Neural crest cell (in vitro differentiated cells): ENCODE measurements at places on chromosomes 5 and 9.

DNA sequence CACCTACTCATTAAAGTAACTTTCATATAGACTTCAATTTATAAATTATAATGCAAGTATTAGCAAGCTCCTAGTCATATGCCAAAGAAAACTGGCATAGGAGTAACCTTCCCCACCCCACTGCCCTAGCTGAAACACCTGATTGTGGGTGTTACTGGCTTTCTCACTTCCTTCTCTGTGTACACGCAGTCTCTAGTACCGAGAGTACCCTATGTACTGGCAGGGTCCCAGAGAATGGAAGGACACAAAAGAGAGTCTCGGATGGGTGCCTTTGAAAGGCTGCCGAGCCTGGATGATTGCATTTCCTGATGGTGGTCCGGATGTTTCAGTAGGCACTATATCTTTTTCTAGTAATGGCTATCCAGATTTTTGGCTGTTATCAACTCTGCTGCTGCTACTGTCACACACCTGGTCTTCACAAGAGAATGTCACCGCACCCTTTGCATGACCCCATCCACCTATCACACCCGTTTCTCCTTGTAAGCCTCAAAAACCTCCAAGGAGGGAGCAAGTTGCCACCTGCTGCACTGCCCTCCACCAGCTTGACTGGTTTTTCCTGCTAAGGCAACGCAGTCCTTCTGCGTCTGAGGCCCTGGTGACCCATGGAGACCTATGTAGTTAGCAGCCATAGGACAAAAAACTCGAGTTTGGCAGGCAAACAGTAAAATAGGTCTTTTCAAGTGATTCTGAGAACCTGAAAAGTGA, 53.8 kb upstream of the CLINT1 start:
- DNase-seq, result no peak

- DNase-seq, result no peak
These were observed 110.8 kb downstream of the PSAT1 start for GRCh38 chr9:78407636-78408312.

DNA sequence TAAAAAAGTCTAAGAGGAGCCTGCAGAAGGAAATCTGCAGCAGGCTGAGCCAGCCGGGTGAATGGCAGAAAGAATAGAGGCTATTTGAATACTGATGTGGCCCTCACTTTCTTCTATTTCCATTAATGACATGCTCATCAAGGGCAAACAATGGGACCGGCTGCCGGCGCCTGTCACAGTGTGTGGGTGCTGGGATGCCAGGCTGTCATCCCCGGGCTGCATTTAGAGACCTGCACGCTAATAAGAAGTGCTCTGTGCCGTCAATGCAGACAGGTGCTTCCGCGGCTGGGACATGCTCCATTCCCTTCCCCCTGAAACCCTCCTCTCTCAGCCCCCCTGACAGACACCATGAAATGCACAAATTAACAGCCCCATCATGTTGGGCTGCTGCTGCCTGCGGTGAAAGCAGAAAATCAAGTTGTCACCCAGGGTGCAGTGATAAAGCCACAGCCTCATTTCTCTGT, 217.7 kb upstream of the TBCA start:
- DNase-seq, result no peak

DNA sequence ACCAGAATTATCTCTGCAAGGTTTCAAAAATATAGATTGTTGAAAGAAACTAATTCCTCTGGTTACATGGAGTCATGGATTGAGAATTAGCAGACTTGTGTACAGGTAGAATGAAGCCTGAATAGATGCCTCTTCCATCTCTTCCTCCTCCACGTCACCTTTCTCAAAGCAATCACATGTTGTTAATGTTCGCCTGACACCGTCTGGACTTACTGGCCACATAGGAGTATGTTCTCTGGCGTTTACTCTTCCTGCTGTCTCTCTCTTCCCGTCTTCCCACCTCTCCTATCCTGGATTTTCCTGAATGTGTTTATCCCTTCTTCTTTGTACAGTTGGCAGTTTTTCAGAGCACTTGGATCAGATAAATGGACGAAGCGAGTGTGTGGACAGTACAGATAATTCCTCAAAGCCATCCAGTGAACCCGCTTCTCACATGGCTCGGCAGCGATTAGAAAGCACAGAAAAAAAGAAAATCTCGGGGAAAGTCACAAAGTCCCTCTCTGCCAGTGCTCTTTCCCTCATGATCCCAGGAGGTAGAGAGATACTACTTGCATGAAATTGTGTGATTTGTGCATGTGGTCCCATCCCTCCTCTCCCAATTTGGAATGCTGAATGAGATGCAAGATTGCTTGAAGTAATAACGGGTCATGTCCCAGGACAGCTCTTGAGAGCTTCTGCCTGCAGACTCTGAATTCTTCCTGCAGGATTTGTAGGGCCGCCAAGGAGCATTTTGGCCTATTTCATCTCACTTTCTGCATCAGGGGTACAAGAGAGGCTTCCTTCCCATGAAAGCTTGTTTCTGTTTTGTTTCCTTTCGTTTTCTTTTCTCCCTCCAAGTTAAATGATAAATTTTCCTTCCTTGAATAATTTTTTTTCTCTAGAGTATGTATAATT, 47.3 kb downstream of the CD180 start:
- no peak for DNase-seq

DNA sequence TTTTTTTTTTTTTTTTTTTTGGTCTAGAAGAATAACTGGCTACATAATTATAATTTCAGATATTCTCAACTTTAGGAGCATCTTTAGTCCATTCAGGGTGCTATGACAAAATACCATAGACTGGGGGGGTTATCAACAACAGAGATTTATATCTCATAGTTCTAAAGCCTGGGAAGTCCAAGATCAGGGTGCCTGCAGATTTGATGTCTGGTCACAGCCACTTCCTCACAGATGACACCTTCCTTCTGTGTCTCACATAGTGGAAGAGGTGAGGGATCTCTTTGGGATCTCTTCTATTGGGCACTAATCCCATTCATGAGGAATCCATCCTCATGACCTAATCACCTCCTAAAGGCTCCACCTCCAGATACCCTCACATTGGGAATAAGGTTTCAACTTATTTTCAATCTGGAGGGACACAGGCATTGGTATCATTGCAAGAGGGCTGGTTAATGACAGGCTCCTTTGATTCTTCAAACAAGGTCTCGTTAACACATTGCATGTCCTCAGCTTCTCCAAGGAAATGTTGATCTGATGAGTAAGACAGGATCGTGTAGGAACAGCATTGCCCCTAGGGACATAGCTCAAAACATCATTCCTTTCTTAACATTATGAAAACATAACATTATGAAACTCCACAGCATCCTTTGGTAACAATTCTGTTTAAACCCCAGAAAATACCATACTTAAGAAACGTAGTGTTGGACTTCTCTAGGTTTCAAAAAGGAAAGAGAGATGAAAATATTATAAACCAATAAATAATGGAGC, 372.4 kb downstream of the SEMA5A start:
- no peak for DNase-seq

- DNase-seq, result no peak
These were observed 36.4 kb upstream of the DAPK1 start for GRCh38 chr9:87461256-87461655.

DNA sequence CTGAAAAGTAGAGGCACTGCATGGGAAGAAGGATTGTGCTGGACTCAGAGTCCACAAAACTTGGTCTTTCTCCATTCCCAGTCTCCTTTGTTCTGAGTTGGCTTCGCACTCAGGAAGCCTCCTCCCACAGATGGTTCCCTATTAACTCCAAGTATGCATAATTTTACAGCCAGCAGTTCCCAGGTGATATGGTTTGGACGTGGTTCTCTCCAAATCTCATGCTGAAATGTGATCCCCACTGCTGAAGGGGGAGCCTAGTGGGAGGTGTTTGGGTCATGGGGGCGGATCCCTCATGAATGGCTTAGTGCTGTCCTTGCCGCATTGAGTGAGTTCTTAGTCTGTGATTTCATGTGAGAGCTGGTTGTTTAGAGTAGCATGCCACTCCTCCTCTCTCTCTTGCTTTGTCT, 86.6 kb downstream of the FEM1C start:
- DNase-seq, result no peak

GRCh38 chr5:135964670-135965320, 10.0 kb upstream of the LECT2 start:
- DNase-seq, result no peak

GRCh38 chr9:135039266-135039870, 48.1 kb upstream of the OLFM1 start:
- no peak for DNase-seq

DNA sequence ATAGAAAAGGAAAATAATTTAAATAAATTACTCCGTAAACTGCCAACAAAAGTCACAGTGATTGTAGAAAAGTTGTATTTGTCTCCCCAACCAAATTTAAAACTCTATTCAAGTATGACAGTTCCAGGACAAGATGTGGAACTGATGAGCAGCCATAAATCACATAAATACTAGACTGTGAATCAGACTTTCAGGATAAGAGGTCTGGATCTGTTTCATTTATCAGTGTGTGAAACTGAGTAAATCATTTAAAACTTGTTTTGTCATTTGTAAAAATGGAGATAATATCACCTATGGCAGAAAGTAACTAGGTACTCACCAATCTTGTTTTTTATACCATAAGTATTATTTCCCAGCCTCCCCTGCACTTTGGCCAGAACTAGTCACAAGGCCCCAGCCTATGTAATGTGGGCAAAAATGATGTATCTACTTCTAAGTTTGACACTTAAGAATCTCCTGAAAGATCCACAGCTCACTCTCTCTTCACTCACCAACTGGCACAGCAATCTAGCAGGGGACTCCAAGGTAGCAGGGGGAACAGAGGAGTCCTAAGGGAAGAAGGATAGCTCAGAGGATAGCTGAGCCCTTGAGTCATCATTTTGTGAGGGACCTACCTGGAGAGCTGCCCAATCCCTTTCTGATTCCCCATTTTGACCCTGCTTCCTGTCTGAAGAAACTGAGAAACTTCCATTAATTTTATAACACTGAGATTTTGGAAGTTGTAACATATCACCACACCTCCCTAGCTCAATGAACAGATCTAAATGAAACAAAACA, 31.6 kb downstream of the TMEM161B start:
- no peak for DNase-seq

GRCh38 chr5:52794519-52794918, 6.8 kb downstream of the ITGA1 start:
- DNase-seq, result no peak

- no peak for DNase-seq
These were observed 376.4 kb downstream of the KCTD16 start for GRCh38 chr5:144547098-144547499.

GRCh38 chr9:24439456-24439855, 106.2 kb downstream of the IZUMO3 start:
- DNase-seq, result no peak

GRCh38 chr5:131171276-131171810, 599 bp downstream of the LYRM7 start:
- no peak for DNase-seq

GRCh38 chr9:105413525-105413924, 34.3 kb upstream of the FSD1L start:
- DNase-seq, result no peak

DNA sequence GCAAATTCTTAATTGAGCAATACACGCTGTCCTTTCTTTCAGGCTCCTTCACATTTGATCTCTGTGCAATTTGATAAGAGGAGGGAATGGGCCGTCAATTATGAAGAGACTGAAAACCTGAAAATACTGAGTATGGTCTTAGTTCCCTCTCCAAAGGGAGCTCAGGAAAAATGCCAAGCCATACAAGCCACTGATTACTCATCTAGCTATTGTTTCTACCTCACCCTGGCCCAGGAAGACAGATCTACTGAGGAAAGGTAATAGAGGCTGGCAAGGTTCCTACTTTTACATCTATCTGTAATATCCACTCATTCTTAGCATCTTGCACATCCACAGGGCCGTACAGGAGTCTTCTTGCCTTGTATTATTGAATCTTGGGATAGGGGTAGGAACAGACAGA, 23.7 kb upstream of the TNC start:
- DNase-seq, result no peak

GRCh38 chr5:77560677-77561263, 68.7 kb upstream of the WDR41 start:
- no peak for DNase-seq

GRCh38 chr5:19492861-19493260, 495.1 kb downstream of the CDH18 start:
- no peak for DNase-seq

- DNase-seq, result no peak
These were observed 15.4 kb upstream of the TNFSF8 start for GRCh38 chr9:114945616-114946412.

DNA sequence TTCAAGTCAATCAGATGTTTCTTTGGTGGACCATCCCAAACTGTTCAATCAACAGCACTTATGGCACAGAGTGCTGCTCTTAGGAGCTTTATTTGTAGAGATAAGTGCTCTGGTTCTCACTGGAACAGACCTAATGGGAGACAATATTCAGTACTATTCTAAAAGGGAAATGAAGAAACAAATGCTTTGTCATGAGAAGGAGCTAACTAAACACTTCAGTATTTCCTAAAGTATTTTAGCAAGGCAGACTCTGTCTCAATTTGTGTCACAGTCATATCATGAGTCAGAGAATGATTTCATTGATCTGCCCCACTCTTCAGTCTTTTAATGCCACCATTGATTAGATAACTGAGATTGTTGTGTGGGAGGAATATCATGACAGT, 175.3 kb downstream of the SLF1 start:
- no peak for DNase-seq

- no peak for DNase-seq
These were observed 174.3 kb upstream of the PIK3R1 start for GRCh38 chr5:68041293-68041692.

- DNase-seq, result no peak
These were observed 157.9 kb downstream of the TRPM3 start for GRCh38 chr9:70963554-70963953.

- peak; percentile 81 for DNase-seq
These were observed 1.1 kb upstream of the BASP1 start for GRCh38 chr5:17216176-17216973.

DNA sequence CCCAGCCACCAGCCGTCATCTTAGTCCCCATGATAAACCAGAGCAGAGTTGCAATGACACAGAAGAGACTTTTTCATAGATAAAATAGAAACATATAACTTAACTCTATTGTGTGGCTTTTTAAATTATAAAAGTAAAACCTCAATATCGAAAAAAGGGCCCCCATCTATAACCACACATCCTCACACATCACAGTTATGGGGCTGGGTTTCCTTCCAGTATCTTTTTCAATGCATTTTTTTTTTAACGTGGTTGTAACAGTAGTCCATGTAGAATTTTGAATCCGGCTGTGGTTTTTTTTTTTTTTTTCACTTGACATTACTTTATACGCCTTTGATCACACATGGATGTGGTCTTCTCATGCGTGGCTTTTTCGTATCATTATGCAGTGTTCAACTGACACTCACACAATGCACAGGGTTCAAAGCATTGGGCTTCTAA, 77.4 kb downstream of the CFAP77 start:
- no peak for DNase-seq

- DNase-seq, result no peak
These were observed 108.7 kb downstream of the RXRA start for GRCh38 chr9:134434894-134435506.

DNA sequence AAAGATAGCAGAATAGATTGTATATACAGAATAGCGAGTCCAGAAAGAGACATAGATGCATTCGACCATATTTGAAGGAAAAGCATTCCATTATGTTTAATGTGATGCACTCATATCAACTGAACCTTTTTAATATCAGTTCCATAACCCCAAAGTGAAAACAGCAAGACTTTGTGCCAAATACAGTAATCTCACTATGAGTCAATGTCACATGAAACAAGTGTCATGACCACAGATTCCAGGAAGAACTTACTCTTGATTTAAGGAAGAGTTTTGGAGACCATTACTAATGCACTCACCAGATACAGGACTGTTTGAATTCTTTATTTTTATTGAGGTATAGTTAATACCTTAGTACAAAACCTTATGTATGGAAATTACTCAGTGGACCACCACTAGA, 220.5 kb downstream of the SH3GL2 start:
- DNase-seq, result no peak
